ENCODE measurements at places on chromosomes 1 and 21. TPM values are rescaled to one million over a fixed set of nuclear protein-coding genes. Genes with fewer than 3 reads are reported as not detected.

NEGR1 gene
- not detected for polyA plus RNA-seq

PAFAH2 gene
- 23.7 TPM for polyA plus RNA-seq

SPATA45 gene
- not detected for polyA plus RNA-seq

DNA sequence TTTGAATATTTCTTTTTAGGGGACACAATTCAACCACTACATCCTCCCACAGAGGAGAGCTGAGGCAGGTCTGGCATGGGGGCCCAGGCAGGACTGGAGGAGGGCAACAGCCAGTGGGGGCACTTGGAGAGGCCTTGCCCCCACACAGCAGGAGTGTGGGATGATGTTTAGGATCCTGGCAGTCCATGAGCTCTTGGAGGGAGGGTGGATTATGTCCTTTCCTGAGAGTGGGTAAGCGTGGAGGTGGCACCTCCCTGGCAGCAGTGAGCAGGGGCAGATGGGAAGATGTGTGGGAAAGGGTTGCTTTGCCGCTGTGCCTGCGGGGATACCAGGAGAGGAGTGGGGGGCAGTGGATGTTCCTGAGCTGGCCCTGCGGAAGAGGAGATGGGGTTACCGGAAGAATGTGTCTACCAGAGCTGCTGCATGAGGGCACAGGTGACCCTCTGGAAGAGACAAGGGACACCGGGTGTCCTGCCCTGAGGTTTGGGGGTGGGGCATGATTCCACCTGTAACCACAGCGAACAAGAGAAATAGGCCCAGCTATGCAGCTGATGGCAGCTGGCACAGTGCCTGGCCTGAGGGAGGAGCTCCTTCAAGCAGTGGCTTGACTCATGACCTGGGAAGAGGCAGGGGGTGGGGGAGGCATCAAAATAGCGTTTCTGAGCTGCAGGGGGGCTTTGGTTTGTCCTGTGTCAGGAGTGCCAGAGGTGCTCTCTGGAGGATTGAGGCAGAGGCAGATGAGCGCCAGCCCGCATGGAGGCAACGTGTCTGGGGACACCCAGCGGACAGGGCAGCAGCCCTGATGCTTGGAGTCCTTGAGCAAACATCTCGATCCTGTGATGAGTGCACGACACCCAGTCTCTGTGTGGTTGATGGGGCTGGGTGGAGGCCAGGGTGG lies 123.9 kb upstream of the TMPRSS2 start:
- no peak for DNase-seq
- H3K27ac ChIP-seq: no peak overlapping the region
- no peak overlapping the region for H3K4me3 ChIP-seq
- no peaks in the 10 kb centered on the region for H3K36me3 ChIP-seq
- no peaks in the 10 kb centered on the region for H3K27me3 ChIP-seq

- H3K36me3 ChIP-seq: no peaks in the 10 kb centered on the region
- no peak overlapping the region for H3K4me3 ChIP-seq
- DNase-seq: no peak
- H3K4me1 ChIP-seq: no peaks in the 10 kb centered on the region
- no peak overlapping the region for H3K27ac ChIP-seq
- peaks cover 4% of the 10 kb centered on the region for H3K27me3 ChIP-seq
Measured at GRCh38 chr21:41727784-41728763, 38.8 kb downstream of the RIPK4 start.

DNA sequence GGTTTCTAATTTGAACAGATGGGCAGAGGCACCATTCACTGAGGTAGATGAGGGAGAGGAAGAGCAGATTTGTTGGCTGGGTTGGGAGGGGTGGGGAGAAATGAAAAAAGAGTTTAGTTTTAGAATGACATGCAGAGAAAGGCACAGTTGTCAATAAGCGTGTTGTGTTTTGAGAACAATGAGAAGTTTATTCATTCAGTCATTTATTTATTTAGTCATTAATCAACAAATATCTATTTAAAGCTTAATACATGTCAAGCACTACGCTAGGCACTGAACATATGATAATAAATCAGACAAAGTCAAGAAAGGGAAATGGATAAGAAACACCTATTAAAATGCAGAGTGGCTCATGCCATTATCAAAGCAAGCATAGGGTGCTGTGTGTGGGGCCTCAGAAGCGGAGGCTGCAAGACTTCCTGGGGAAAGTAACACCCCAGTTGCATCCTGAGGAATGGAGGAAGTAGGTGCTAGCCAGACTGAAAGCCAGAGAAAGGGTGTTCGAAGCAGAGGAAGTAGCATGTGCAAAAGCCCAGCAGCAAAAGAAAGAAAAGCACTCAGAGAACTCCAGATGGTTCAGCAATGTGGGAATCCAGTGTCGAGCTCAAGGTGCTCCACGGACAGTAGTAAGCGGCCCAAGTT lies 114.1 kb downstream of the RNF220 start:
- no peak for DNase-seq
- no peaks in the 10 kb centered on the region for H3K27me3 ChIP-seq
- H3K4me3 ChIP-seq: no peak overlapping the region
- no peaks in the 10 kb centered on the region for H3K36me3 ChIP-seq
- no peak overlapping the region for H3K27ac ChIP-seq
- H3K4me1 ChIP-seq: no peaks in the 10 kb centered on the region

Measured in naive thymus-derived CD4-positive, alpha-beta T cell (primary cell).